Stimulated activated CD4-positive, alpha-beta T cell treated with anti-CD3 and anti-CD28 coated beads, Interleukin-1b, Interleukin-23, amount 100 ng/mL, for 1 hour (primary cell): ENCODE measurements at places on chromosomes 12 and 14.
A peak's percentile ranks its signal among the peaks of the same experiment; 100 is the strongest.

DNA sequence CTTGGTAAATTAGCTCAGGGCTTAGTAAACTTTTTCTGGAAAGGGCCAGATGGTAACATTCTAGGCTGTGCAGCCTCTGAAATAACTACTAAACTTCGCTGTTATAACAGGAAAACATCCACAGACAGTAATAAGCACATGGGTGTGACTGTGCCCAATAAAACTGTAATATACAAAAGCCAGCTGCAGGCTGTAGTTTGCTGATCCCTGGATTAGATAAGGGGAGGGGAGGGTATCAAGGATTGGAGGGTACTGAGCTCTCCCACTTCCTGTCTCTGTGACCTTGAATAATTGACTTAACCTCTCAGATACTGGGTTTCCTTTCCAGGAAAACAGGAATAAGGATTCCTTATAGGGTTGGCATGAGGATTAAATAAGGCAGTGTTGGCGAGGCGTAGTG is 81.2 kb downstream of the CCDC60 start:
- DNase-seq: no peak

- DNase-seq: no peak
These were observed 184.8 kb downstream of the SLC16A7 start for GRCh38 chr12:59780605-59781135.

GRCh38 chr12:104958001-104958804 is at the start of gene SLC41A2:
TSS of gene SLC41A2 (minus strand) at chr12:104958290. CDS start at chr12:104928527, 29,763 bp downstream.
- DNase-seq: peak; percentile 47

- DNase-seq: no peak
These were observed 247.1 kb downstream of the RPS29 start for GRCh38 chr14:49339130-49339529.

DNA sequence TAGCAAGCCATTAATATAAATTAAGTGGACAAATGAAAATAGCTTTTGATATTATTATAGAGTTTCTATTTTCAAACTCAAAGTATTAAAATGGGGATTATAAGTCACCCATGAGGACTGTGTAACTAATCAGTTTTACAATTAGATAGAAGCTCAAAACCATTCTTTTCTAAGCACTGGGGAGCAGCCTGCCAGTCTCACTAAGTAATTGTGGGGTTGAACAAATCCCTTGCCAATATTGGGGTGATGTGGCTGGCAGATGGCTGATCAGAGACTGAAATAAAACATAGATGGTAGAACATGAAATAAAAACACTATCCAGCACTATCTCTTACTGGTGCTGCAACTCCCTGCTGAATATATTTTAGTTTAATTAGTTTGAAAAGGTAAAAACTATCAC is 353.2 kb downstream of the FLRT2 start:
- DNase-seq: no peak

DNA sequence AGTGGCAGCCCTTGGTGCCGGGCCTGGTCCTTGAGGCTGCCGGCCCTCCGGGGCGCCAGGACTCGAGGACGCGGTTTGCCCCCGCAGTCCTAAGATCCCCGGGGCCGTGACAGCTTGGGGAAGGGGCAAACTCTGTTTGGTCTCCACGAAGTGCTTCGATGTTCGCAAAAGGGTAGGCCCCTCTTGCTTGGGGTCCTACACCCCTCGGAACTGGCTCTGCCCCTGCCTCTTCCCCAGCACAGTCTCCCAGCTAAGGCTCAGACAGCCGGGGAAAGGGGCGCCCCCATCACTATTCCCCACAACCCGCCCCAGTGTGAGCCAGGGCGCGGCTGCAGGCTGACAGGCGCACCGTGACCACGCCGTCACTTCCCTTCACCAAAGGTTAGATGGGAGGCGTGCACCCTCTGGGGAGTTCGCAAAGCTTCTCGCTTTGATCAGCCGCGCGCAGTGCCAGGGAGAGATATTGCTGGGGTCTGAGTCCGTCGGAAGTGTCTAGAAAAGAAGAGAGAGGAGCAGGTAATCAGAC is 7.2 kb upstream of the OTX2 start:
- no peak for DNase-seq

GRCh38 chr12:69366796-69367195 is 7.3 kb downstream of the YEATS4 start:
- no peak for DNase-seq

GRCh38 chr12:122871851-122872780 is 23.8 kb downstream of the VPS37B start:
- DNase-seq: no peak

GRCh38 chr14:77838831-77839511 is 39.1 kb downstream of the ADCK1 start:
- no peak for DNase-seq

DNA sequence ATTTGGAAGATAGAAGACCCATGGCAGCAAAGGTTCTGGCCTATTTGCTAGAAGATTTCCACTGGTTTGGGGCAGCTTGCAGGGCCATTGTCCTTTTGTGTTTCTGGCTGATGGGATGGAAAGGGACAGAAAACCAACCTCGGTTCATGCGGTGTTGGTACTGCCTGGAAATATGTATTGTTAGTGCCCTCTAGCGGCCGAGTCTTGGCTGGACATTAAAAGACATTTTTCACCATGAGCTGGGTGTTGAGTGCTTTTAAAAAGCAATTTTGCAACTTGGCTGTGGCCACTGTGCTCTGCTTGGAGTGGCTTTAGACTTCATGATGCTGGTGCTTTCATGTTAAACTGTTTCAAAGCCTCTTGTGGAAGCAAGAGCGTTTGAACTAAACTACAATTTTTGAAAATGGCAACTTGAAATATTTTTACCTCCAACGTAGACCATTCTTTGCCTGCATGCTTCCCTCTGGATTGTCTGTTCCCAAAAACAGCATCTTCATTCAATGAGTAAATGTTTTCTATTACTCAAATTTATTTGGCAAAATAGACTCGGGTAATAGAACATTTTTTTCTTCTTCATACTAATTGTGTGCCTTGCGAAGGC is 102.7 kb upstream of the TBX5 start:
- peak; percentile 33 for DNase-seq

DNA sequence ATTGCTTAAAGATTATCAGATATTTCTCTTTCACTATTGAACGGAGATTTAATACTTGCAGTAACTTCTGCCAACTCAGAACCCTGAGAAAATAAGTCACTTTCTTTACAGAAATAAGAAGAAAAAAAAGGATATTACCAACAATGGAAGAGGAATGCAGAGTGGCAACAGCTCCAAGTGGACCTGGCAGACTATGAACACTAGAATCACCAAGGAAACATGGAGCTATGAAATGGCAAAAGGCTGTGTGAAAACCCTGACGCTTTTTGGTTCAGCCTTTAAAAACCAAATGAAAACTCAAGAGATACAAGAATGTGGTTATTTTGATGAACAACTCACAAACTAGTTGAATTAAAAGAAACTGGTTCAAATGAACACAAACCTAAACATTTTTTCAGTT is 17.7 kb downstream of the DTD2 start:
- no peak for DNase-seq

GRCh38 chr12:106074706-106075392 is 63.9 kb downstream of the NUAK1 start:
- no peak for DNase-seq

DNA sequence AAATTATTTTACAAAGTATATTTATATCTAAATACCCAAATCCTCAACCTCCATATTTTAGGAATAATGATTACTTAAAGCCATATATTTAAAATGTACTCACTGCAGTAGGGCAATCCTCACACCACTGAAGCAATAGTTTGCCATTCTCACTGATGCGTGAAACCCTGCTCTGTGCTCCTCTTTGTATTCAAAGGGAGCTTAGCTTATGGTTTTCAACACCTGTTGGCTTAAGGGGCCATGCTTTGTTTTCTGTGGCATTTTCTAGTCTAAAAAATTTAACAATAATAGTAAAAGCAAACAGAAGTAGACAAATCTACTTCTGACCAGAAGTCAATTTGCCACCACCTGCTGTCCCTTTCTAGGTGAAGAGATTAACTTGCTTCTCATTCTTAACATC is 294.6 kb downstream of the FLRT2 start:
- no peak for DNase-seq

DNA sequence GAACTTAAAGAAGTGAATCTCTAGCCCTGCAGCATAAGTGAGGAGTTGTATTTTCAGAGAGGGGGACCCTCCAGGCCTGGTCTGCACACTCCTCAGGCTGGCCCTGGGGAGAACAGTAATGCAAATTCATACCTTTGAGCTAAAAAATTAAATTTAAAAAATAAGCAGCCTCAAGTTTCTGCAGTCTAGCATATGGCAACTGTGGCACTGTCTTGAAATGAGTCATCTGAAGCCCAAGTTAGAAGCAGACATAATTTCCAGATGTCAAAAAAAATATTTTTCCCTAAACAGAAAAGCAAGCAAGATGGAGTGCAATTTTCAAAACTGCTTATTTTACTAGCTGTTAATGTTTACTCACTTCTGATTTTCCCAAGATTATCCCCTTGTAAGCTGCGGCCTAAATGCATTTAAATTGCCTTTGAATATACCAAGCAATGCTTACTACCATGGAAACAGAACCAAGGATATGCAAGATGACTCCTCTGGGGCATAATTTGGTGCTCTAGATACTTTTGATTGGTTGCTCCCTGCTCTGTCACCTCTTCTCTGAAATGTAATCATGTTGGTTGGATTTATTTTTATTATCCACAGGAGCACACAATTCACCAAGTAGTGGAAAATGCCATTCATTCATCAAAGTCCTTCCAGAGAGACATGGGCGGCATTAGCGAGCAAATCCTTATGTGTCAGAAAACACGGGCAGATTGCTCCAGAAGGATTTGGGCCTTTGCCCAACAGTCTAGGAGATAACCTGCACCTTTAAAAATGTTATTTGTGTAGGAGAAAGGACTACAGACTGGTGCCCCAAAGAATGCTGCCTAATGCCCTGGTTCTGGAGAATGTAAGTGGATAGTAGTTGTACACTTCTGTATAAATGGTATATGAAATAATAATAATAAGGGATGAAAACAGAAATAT is 25.0 kb upstream of the DHRS7 start:
- DNase-seq: no peak

GRCh38 chr12:47896633-47897032 is 8.2 kb downstream of the VDR start:
- no peak for DNase-seq

DNA sequence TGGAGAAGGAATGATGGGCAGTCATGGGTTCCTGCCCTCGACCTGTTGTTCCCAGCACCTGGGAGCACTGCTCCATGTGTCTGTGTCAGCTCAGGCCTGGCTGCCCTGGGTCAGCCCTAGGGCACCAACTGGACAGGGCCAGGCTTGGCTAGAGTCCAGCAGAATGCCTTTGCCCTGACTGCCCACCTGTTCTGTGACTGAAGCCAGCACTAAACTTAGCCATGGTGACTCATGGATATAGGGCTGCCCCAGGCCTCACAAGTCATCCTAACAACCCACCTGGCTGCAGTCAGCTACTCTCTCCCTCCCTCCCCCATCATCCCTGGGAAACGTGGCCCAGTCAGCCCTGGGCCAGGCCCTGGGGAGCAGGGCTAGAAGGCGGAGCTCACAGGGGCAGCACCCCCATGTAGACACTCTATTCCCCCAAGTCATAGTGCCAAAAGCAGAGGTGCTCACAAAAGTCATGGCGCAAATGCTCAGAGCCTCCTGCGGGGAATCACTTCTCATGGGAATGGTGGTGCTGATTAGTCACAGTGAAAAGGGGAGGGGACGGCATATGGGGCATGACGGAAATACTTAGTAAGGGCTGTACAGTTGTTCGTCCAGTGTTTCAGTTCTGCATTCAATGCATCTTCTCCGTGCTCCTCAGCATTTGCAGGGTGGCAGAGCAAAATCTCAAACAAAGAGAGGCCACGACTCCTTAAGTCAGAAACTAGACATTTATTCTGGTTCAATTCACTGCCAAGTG is 52.0 kb upstream of the NTF3 start:
- no peak for DNase-seq

GRCh38 chr12:66189486-66189843 is 451 bp downstream of the IRAK3 start:
- no peak for DNase-seq

- no peak for DNase-seq
These were observed 555.6 kb downstream of the CCER1 start for GRCh38 chr12:90399357-90399756.
